ENCODE measurements at places on chromosomes 12 and 14.
A peak's percentile ranks its signal among the peaks of the same experiment; 100 is the strongest.

- DNase-seq: no peak
These were observed 126.1 kb downstream of the PELI2 start for GRCh38 chr14:56244138-56244789.

- DNase-seq: no peak
These were observed 41.5 kb downstream of the RERG start for GRCh38 chr12:15179672-15180071.

GRCh38 chr12:3366451-3367110 is 124.4 kb upstream of the PRMT8 start:
- no peak for DNase-seq

GRCh38 chr12:46087916-46088439 is 97.6 kb upstream of the SCAF11 start:
- DNase-seq: no peak

GRCh38 chr12:123877968-123878367 is 94.7 kb downstream of the CCDC92 start:
- DNase-seq: no peak

DNA sequence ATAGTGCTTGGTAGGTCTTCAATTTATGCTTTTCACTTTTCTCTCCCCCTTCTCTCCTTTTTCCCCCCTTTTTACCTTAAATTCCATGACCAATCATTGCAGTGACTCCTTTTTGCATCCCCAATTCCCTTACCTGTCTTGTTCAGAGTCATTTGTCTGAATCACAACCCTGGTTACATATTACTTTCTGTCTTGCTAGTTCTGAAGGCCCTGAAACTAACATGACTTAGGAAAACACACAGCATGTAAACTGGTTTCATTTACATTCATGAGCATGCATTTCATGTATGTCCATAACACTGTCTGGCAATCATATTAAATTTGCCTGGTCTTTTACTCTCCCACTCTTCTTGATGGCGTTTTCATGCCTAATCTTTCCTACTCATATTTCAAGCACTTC is 20.3 kb upstream of the FOXG1 start:
- DNase-seq: no peak

DNA sequence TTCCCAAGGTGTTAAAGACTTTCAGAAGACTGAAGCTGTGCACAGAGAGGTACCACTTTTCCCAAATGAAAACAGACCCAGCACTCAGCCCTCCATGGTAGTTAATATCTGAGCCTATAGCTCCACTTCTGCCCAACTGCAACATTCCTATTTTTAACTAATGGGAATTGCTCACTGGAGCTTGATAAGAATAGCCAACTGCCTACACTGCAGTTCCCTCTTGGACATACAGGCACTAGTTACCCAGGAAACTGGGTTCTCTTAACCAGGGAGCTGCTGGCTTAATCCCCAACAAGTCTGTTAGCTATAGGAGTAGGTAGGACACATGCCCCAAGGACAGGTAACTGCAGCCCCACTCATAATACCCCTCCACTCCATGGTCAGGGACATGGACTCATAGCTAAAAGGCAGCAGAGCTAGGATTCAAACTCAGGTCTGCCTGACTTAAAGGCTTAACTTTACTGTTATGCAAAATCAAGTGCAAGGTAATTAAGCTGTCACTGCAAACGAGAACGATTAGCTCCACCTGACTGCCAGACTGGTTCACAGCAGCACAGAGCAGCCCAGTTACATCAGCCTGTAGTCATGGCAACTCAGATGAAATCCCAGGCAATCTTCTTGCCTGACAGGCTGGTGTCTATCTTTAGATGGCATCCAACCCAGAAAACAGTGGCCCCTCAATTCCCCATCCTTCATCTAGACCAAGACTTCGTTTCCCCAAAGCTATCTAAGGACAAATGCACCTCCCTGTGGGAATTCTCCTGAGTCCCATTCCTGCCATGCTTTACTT is 77.1 kb upstream of the ACTN1 start:
- no peak for DNase-seq

- no peak for DNase-seq
These were observed 29.8 kb downstream of the CFL2 start for GRCh38 chr14:34684578-34684977.

DNA sequence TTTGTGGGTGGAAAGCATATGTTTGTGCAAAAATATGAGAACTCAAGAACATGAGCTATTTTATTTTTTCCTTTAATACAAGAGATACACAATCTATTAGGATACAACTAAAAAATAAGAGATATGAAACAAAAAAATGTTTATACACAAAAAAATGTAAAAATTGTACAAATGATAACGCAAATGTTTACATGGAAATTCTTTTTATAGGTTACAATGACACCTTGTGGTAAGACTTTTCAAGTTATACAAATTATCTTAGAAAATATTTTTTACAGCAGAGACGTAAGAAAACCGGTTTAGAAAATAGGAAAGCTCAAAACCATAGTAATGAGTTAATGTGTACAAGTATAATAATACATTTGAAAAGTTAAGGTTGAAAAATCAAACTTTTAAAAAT is 25.5 kb downstream of the CEP83 start:
- DNase-seq: no peak

- DNase-seq: no peak
These were observed 65.2 kb downstream of the RFX4 start for GRCh38 chr12:106647793-106648514.

DNA sequence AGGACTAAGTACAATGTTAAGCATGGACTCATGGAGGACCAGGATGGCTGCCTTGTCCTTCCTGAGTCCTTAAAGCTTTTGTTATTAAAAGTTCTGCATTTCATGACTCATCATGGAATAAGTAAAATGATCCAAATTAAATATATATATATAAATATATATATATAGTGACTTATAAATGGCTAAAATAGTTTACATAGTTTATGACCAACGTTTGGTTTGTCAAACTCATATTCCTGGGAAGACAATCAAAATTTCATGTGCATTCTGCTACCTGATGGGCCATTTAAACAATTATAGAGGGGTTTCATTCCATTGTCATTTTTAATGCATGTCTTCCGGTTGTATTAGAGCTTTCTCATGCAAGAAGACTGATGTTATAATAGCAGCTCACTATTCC is 1190.7 kb downstream of the FSCB start:
- DNase-seq: no peak

GRCh38 chr14:70045310-70045709 is 143.4 kb downstream of the SLC8A3 start:
- no peak for DNase-seq

DNA sequence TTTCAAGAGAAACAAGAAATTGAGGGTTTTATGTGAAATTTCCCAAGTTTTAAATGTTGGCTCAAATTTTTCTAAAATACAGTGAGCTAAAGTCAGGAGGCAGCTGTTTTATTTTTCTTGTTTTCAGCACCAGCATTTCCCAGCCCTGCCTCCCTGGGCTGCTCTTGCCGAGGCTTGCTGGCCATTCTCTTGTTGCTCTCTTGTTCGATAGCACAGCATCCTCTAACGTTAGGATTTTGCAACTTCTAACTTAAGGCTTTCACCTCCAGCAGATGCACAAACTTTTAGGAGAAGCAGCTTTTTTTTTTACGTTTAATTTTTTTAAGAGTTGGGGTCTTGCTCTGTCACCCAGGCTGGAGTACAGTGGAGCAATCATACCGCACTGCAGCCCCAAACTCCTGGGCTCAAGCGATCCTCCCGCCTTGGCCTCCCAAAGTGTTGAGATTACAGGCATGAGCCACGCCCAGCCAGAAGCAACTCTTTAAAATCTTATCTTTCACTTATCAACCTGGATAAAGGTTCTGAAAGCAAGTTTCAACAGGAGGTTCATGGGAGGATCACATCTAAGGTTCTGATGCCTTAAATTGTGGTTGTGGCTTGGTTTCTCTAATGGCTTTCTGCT is 40.2 kb downstream of the B4GALNT3 start:
- DNase-seq: no peak

GRCh38 chr12:109885616-109886015 is 5.3 kb upstream of the GLTP start:
- no peak for DNase-seq

- no peak for DNase-seq
These were observed 534.2 kb downstream of the LRFN5 start for GRCh38 chr14:42140831-42141279.

GRCh38 chr12:34595749-34596733 is 573.7 kb downstream of the ALG10 start:
- DNase-seq: peak; percentile 1

- no peak for DNase-seq
These were observed 129.1 kb downstream of the TMEM117 start for GRCh38 chr12:43964961-43965360.

GRCh38 chr12:115763376-115763775 is 514.1 kb downstream of the MED13L start:
- no peak for DNase-seq

- no peak for DNase-seq
These were observed 128.0 kb downstream of the RFLNA start for GRCh38 chr12:124422570-124423523.

GRCh38 chr14:70100071-70100470 is 88.7 kb downstream of the SLC8A3 start:
- DNase-seq: no peak

DNA sequence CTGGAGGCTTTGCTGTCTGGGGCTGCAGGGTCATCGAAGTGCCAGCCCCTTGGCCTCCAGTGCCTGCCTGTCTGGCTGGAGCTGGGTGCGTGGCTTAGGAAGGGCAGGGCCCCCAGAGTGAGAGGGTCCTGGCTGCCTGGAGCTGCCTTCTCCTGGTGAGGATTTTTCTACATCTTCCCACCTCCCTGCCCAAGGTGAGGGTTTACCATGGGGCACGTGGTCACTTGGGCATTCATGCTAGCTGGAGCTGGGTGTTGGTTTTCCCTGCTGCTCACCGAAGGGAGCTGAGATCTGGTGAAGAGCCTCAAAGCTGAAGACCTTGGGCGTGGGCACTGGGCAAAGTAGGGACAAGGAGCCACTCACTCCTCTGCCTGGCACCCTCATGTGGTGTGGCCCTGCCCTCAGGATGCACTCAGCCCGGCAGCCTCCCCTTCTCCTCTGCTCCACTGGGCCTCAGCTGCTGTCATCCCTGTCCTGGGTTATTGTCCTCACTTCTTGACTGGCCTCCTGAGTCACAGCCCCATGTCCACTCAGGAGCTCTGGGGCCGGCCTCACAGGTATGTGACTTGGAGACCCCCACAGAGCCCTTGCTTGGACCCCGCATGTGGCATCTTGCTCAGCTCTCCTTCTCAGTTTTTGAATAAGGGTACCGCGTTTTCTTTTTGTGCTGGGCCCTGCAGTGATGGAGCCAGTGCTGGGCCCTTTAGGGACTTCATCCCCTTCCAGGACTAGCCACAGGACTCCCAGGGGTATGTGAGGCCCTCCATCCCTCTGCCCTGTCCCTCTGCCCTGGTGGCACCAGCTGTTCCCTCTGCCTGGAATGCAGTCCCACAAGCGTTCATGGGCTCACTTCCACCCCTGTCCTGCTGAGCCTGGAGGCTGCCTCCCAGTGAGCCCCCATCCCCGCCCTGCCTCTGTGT is 1.6 kb downstream of the CEP170B start:
- DNase-seq: no peak

- DNase-seq: no peak
These were observed 438.9 kb downstream of the ADAMTS20 start for GRCh38 chr12:43113135-43113534.

DNA sequence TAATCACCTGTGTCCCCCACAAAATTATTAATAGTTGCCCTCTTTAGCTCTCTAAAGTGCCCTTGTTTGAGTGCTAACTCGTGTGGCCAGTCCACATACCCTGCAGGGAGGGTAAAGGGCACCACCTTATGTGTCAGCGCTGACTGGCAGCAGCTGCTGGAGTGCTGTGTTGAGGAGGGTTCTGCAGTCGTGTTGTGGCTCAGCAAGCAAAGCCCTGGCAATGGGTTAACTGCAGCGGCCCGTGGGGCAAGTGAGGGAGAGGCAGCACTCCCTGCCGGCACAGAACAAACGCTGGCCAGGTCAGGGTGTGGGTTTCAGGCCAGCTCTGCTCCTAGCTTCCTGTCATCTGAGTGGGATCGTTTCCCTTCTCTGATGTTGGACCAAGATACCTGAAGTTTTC is 369.8 kb downstream of the CACNA1C start:
- DNase-seq: no peak

DNA sequence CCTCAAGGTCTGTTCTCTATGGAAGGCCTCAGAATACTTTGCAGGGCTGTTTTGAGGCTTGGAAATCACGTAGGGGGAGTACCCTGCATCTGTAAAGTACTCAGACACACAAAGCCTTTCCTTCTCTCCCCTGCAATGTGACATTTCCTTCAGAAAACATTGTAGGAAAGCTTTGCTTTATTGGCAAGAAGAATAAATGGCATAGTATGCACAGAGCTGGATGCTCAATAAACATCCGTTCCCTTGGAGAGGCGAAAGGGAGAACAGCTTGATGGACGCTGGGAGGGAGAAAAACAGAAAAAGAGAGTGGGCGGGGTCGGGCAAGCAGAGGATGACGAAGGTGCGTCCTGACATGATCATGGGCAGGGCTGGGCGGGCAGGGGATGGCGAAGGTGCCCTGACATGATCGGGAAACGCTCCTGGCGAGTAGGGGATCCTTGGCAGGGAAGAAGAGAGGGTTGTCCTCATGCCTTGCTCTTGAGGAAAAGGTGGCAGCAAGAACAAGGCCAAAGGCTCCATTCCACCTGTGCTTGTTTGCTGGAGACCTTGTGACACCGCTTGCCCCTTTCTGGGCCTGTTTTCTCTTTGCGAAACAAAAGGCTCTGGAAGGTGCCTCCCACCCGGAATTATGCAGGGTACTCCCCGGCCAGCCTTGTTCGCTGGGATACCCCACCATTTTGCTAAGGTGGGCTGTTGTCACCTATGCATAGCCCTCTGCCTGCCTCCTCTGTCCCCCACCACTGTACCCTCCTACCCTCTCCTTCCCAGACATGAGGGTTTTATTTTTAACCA is 21.1 kb downstream of the IRF2BPL start:
- no peak for DNase-seq

DNA sequence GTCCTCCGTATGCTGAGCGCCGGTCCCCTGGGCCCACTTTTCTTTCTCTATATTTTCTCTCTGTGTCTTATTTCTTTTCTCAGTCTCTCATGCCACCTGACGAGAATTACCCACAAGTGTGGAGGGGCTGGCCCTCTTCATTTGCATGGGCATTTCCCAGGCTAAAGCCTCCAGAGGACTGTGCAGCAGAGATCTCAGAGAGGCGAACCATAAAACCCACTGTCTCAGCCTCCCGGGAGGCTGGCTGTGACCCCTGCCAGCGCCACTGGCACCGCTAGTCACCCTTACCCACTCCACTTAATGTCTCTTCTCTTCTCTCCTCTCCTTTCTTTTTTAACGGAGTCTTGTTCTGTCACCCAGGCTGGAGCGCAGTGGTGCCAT is 7.1 kb upstream of the SERPINA9 start:
- DNase-seq: no peak

- DNase-seq: no peak
These were observed 63.9 kb downstream of the ARL6IP4 start for GRCh38 chr12:123044351-123044750.

- no peak for DNase-seq
These were observed 27.4 kb downstream of the PALS1 start for GRCh38 chr14:67268426-67269150.

GRCh38 chr12:125966641-125967040 is 901.4 kb downstream of the AACS start:
- DNase-seq: no peak

Data from T-helper 2 cell (primary cell).